Fibroblast of mammary gland (primary cell): ENCODE measurements at places on chromosomes 16 and 17.

- DNase-seq = no peak
Observed at GRCh38 chr16:5354645-5355044, 257.1 kb upstream of the EEF2KMT start.

GRCh38 chr16:72372087-72373045 is 200.4 kb upstream of the PMFBP1 start:
- no peak for DNase-seq

GRCh38 chr17:69326377-69327059 is 415 bp downstream of the ABCA5 start:
- peak; percentile 28 for DNase-seq

DNA sequence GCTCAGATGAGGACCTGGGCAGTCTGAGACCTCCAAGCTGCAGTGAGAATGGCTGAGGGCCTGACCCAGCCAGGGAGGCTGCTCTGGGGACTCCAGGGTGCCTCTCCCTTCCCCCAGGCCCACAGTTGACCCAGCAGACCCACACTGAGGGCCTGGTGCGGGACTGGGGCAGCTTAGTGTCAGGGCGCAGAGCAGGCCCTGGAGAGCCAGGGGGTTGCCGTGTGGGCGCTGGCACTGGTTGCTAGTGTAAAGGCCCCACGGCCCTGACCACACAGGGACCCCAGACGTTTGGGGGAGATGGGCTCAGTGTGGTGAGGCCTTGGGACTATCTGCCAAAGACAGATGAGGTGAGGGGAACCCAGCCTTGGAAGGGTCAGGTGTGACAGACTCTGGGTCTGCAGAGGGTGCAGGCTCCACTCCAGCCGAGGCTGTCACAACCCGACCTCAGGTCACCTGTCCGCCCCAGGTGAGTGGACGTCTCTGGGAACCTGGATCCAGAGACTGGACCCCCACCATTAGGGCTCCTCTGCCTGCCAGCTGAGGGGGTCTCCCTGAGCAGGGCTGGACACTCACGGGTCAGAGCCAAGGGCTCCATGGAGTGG is 50.8 kb upstream of the GNG13 start:
- no peak for DNase-seq

DNA sequence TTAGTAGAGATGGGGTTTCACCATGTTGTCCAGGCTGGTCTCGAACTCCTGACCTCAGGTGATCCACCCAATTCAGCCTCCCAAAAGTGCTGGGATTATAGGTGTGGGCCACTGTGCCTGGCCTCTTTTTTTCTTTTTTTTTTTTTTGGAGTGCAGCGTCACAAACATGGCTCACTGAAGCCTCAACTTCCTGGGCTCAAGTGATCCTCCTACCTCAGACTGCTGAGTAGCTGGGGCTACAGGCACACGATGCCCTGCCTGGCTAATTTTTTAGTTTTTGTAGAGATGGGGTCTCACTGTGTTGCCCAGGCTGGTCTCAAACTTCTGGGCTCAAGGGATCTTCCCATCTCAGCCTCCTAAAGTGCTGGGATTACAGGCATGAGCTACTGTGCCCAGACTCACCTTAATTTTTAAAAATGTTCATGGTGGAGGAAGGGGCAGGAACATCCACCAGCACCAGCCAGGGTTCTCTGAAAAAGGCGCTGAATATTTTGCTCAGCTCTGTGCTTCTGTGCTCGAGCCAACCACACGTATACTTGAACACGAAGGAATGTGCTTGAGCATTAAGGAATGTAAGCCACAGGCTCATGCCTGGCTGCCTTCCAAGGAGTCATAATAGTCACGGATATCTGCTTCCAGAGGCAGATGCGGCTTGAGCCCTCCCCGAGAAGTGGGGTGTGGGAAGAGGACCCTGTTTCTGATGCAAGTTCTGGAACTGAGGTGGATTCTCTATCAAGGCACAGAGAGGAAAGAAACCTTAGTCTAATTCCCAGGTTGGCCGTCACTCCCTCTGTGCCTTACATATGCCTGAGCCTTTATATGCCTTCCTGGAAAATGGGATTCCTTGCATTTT is 65.5 kb upstream of the CREBBP start:
- peak; percentile 96 for DNase-seq

DNA sequence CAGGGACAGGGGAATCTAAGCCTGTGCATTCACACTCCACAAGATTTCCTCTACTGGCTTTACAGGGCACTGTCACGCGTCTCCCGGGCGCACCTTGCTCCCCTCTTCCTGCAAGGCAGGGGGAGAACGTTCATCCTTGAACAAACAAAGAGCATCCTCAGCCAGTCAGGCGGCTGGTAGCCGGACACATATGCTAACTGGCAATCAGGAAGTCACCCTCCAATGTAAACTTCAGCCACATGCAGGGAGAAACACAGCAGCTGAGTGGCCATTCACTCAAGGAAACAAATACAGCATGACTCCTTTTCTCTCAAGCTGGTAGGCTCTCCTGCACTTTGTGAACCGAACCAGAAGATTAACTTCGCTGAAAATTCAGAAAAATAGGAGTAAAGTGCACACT is 10.8 kb upstream of the HSBP1 start:
- DNase-seq = no peak

DNA sequence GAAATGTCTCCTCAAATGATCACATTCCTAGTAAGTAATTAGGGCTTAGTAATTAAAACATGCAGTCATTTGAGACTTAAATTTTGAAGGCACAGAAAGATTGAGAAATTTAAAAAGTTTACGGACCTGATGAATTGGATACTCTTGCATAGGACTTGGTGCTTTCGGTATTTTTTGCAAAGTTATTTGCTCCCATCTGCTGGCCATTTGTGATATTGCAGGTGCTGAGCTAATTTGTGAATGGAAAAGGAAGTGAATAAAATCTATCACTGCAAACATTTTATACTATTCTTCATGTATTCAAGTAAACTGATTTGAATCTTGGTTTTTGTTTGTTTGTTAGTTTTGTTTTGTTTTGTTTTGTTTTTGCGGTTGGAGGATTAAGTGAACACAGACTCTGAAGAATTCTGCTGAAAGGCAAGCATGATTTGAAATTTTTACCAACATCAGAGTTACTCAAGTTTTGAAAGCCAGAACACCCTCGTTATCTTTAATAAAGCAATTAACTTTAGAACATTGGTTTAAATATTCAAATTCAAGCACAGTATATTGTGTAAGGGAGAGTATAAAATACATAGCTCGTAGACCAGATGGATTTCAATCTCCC is 689.5 kb upstream of the RBFOX1 start:
- DNase-seq = peak; percentile 50

- DNase-seq = peak; percentile 82
Observed at GRCh38 chr17:14744761-14745473, 444.0 kb downstream of the HS3ST3B1 start.

DNA sequence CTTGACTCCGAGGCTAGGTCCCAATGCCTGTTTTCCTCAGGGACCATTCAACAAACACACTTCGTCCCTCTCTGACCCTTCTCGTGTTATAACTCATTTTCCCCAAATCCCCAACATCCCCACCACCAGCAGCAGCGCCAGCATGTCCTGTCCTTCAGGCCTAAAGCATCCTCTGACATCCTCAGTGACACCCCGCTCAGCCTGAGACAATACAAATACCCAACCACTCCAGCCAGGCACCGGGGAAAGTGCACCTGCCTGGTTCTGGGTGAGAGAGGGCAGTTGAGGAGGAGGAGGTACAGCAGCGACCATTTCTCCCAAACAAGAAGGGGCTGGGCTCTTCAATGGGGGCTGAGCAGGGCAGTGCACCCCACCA is 4.7 kb downstream of the MNT start:
- DNase-seq = no peak

DNA sequence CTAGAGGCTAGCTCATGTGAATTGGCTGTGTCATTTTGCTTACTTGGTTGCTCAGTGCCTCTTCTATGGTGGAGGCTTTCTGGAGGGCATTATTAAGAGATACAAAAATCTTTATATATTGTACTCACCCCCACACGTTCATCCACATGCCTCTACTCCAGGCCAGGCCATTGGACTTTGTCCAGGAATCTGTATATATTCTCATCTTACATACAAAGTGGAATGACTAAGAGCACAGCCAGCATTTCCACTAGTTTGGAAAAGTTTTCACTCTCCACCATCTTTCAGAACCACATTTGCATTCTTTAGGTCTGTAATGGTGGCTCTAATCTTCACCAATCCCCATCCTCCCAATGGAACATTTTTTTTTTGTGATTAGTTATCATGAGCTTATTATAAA is 4.8 kb upstream of the GLG1 start:
- peak; percentile 70 for DNase-seq

GRCh38 chr17:49555495-49556222 is 20.0 kb upstream of the NXPH3 start:
- no peak for DNase-seq

- DNase-seq = no peak
Observed at GRCh38 chr17:67055811-67056745, 11.7 kb downstream of the CACNG1 start.

DNA sequence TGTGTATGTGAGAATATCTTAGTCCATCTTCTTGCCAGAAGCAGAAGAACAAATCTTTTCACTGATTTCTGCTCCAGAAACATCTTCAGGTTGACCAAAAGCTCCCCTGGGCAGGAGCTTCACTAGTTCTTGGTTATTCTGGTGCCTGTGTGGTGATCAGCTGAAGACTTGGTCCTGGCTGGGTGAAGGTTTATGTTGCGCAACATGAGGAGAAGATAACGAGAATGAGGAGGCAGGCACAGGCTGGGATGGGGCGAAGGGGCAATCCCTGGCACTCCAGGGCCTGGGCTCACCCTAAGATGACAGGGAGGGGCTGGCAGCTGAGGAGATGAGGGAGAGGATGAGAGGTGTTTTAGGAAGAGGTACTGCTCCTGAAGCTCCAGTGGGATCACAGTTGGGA is 232.0 kb downstream of the NTN1 start:
- DNase-seq = no peak

GRCh38 chr16:14150796-14151195 is 79.7 kb downstream of the MRTFB start:
- DNase-seq = no peak

GRCh38 chr16:55077266-55077665 is 146.6 kb downstream of the IRX5 start:
- DNase-seq = no peak

GRCh38 chr16:89574681-89575246 is 794 bp upstream of the CPNE7 start:
- DNase-seq = peak; percentile 71

DNA sequence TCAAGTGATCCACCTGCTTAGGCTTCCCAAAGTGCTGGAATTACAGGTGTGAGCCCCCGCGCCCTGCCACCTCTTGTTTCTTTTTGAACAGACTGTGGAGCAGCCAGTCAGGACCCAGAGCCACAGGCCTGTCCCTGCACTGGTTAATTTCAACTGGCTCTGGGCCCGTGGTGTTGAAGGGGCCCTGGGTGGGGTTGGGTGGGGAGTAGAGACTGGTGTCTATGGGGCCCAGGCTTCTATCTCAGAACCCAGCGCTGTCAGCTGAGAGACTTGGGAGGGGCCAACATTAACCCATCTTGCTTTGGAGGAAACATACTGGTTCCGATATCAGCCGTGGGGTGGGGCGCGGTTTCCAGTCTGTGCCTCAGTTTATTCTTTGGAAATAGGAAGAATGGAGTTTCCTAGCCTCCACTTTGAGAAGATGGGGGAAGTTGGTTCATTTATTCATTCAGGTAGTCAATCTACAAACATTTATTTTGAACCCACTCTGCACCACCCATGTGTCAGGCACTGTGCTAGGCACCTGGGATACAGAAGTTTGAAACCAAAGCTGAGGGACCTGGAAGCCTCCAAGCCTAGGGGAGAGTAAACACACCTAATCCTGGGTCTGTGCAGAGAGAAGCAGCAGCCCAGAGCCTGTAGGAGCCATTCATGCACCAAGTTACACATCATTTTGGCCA is 15.5 kb upstream of the SLC4A1 start:
- DNase-seq = no peak

GRCh38 chr17:77146882-77147281 is 6.1 kb downstream of the SEC14L1 start:
- DNase-seq = no peak

GRCh38 chr17:67582673-67583081 is 135.1 kb upstream of the NOL11 start:
- DNase-seq = no peak

DNA sequence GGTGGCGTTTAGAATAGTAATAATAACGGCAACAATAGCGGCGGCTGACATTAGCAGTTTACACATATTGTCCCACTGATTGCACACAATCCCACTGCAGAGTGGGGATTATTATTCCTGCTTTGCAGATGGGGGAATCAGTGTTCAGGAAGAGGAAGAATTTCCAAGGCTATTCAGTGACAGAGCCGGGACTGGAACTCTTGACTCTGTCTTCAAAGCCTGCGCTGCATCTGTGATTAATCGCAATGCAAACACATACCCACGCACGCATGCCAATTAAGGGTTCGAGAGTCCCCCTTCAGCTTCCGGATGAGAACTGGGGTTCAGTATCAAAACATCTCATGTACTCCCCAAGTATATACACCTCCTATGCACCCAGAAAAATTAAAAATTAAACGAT is 29.2 kb downstream of the TMEM186 start:
- no peak for DNase-seq

GRCh38 chr16:3084969-3085670 is 14.0 kb downstream of the ZSCAN10 start:
- DNase-seq = no peak

GRCh38 chr16:49497466-49497865 is 123.9 kb downstream of the C16orf78 start:
- no peak for DNase-seq

- DNase-seq = no peak
Observed at GRCh38 chr17:57051886-57052361, 33.1 kb upstream of the AKAP1 start.

GRCh38 chr17:6104956-6105648 is 34.9 kb downstream of the WSCD1 start:
- DNase-seq = no peak

DNA sequence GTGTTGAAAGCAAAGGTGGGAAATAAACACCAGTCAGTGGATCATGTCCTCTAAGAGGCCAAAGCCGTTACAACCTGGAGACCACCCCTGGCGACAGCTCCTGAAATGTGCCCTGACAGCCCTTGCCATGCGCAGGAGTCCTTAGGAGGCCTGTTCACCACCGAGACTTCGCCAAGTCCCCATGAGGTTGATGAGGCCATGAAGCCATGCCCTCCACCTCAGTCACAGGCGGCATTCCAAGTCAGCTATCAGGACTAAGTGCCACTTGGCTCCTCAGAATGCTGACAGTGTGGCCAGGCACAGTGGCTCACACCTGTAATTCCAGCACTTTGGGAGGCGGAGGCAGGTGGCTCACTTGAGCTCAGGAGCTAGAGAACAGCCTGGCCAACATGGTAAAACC is 27.1 kb downstream of the ADAM11 start:
- no peak for DNase-seq

DNA sequence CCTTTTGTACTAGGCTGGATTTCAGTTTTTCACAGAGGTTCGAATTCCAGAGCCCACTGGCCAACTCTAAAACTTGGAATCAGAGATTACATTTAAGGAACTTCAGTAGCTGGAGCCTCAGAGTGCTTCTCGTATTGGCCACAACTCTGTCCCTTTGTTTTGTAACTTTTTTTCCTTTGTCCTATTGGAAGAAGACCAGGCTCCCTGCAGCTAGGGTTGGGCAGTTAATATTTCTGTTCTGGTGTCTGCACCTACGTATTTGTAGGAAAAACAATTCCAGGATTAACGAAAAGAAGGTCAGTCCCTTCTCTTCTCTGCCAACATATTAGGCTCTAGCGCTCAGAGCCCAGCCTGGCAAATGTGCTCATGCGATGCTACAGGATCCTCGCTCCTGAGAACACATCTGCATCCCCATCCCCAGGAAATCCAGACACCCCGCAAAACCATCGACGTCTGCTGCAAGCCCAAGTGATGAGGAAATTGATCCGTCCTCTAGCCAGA is 1.9 kb downstream of the CDH11 start:
- peak; percentile 62 for DNase-seq

- DNase-seq = no peak
Observed at GRCh38 chr16:83045790-83046189, 419.0 kb downstream of the CDH13 start.
